Epithelial cell of proximal tubule (primary cell): ENCODE measurements at places on chromosomes 4 and X.

DNA sequence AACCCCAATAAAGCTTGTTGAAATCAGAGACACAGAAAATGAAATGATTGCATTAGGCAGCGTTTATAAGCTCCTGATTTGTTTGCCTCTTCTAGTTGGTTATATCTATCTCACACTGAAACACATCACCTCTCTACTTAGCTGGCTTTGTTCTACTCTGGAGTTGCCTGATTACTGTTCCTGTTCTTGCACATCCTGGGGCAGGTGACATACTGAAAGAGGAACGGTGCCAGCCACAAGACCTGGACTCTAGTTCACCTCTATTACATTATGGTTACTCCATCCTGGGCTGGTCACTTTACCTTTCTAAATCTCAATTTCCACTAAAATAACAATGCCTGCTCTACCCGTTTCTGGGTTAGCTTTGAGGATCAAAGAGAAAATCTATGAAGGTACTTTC, 47.9 kb downstream of the TRIM2 start:
- no peak for DNase-seq

DNA sequence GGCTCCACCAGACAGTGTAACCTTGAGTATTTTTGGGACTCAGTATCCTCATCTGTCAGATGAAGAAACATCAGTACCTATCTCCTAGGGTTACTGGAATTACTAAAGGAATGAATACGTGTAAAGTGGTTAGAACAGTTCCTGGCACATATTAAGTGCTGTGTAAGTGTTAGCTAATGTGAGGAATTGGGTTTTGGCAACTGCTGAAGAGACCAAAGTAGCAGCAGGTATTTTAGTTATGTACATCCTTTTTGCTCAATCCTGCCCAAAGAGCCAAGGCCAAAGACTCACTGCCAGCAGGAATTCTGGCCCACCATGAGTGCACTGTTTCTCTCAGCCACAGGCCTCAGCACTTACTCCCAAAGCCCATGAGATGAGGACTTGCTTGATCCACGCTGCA, 16.7 kb upstream of the MCF2 start:
- DNase-seq = no peak

GRCh38 chr4:24770032-24770584, 25.3 kb upstream of the SOD3 start:
- no peak for DNase-seq

GRCh38 chr4:6905516-6906445, 3.8 kb upstream of the TBC1D14 start:
- no peak for DNase-seq

DNA sequence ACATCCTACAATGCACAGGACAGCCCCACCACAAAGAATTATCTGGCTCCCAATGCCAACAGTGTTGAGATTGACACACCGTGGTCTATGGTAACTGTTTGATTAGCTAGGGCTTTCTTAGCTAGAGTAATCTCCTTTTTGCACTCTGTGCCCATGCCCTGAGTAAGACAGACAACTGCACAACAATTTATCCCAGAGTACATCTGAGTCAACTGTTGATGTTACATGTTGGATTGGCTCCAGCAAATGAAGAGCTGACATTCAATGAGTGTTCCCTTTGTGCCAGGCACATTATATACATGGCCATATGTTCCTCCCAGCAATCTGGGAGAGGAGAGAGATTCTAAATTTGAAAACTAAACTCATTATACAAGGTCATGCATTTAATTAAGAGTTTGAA, 3.9 kb upstream of the FAM9C start:
- DNase-seq = no peak
